CD4-positive, alpha-beta T cell treated with Interferon gamma for 1 hour (primary cell): ENCODE measurements at places on chromosomes 13 and 19.

GRCh38 chr13:64817691-64818090, 2412.4 kb downstream of the PCDH9 start:
- no peak for DNase-seq

DNA sequence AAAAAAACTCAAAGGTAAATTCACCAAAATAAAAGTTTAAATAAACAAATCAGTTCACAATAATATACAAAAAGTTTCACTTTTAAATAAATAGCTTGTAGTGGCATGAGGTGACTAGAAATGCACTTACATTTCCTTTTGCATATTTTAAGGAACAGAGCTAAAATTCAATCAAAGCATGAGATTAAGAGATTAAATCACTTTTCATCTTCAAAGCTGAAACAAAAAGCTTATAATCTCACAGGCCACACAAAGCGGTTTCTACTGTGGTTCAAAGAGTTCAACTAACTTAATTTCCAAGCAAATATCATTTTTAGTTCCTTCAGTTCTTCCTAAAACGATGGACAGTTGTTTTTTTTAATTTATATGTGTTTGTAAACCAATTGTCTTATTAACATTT, 38.9 kb downstream of the TSC22D1 start:
- DNase-seq = no peak

DNA sequence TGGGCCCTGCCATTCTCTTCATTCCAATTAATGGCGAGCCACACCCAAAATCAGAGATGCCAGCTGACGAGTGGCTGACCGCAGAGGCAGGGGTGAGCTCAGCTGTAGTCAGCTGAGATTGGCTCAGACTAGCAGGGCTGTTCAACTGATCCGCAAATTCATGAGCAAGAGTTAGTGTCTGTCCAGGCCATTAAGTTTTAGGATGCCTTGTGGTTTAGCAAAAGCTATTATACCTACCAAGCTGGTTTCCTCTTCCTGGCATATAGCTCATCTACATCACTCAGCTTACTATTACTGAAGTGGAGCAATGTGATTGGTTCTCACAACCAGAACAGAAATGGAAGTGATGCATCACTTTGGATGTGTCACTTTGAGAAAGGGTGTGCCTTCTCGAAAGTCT, 148.7 kb downstream of the NALCN start:
- DNase-seq = no peak

- DNase-seq = no peak
These were observed 412.2 kb upstream of the KLHL1 start for GRCh38 chr13:70520275-70521036.

GRCh38 chr13:110185696-110186095, 121.3 kb downstream of the COL4A1 start:
- DNase-seq = no peak

DNA sequence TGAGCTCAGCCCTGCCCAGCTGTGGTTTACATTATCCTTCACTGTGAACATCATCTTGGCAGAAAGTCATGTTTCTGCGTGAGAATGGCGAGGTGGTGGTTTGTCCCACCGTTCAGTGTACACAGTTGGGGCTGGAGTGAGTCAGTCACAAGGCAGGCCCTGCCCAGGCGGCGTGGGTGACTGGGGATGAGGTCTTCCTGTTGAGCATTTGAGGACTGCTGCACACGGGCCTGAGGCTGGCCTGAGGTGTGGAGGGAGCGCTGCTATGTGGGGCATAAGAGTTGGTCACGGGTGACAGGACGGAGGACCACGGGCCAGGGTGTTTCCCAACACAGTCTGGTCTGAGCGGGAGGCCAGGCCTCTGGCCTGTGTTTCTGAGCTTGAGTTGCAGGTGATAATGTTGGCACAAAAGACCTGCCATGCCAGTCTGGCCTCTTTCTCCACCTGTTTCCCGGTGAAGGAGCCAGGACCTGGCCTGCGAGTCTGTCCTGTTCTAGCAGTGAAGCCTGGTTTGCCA, 13.4 kb upstream of the C19orf33 start:
- no peak for DNase-seq

DNA sequence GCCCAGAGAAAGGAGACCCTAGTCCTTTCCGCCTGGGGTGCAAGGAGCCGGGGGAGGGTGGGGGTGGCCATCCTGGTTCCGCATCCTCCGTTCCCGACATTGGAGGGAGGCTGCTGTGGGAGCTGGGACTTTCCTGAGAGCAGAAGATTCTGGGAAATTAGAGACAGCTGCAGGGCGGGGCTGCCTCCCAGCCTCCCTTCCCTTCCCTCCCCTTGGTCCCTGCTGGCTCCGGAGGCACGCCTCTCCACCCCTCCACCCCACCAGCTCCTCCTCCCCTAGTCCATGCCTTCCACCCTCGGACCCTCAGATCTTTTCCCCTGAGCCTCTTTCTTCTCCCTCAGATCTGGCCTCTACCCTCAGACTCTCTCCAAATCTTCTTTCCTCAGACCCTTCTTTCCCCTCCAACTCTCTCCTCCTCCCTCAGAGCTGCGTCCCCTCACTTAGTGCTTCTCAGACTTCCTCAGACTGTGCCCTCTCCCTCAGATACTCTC, 3.1 kb upstream of the BCL3 start:
- no peak for DNase-seq

DNA sequence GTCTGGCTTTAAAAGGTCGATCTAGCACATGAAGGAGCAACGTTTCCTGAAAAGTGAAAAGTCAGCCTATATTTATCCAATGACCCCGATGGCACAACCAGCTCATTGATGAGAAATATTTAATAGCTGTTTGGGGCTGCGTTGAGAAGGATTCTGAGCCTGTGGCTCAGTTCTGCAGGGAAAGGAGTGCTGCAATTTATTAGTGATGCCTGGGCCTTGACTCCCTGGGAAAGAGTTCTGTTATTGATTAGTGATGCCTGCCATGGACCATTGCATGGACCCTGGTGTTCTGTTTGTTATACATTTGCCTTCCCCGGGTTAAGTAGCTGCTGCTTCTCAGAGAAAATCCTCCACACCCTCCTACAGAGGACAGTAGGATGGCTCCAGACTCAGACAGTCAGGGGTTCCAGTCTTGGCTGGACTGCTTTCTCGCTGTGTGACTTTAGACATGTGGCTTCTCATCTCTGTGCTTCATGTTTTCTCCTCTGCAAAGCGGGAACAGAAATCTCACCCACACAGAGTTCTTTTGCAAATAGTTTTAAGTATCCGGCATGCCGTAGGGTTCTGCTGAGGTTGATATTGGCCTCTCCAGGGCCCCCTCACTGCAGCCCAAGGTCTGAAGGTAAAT, 17.7 kb upstream of the PTPRS start:
- DNase-seq = no peak

DNA sequence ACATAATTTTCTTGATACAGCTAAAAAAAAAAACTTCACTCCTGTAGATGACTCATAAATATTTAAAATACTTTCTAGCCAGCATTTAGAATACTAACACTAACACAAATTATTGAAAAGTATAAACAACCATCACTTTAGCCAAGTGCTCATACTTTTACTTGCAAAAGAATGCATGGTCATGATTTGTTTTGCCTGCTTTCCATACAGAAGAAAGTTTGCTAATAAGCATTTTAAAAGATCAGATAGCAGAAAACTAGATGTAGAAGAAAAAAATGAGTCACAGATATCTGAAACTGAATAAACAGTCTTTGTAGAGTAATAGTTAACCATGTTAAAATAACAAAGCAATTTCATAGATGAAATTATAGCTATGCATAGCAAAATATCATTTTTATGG, 2280.4 kb upstream of the PCDH20 start:
- no peak for DNase-seq

DNA sequence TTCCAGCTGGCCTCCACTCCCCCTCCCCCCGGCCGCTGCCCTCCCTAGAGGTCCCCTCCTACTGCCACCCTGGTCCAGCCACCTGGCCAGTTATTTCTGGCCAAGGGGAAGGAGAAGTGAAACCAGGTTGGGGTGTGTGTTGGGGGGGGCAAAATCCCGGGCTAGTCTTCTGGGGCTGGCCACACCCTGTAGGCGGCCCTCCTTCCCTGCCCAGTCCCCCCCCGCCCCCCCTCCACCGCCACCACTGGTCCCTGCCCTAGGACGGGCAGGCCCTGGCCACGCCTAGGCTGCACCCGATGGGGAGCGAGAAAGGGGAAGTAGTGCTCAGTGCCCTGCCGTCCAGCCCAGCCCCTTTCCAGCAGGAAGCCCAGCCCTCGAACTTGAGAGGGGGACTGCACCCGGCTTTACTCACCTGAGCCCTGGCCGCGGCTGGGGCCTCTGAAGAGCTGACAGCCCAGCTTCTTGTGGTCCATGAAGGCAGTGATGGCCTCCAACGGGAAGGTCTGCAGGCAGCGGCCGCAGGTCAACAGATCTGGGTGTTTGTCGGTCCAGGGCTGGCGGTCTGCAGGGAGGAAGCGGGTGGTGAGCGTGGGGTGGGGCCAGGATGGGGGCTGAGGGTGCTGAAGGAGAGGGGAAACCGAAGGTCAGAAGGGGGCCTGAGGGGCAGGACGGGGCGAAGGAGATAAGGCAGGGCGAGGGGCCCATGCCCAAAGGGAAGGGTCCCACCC, 813 bp downstream of the ZNF296 start:
- peak; percentile 87 for DNase-seq

DNA sequence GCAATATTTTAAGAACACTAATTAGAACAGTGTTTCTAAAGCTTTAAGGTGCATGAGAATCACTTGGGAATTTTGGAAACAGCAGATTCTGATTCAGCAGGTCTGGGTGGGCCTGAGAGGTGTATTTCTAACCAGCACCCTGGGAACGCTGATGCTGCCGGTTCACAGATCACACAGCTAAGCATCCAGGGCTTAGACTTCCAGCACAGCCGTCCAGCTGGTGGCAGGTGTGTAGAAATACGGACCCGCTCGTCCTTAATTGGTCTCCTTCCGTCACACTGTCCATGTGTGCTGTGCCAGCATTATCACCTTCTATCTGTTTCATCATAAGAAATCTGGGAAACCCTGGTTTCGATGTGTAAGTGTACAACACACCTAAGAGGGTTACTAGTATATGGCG, 1029.0 kb downstream of the EFNB2 start:
- DNase-seq = no peak

GRCh38 chr13:97279913-97280312, 57.8 kb downstream of the MBNL2 start:
- DNase-seq = no peak
